ENCODE measurements at places on chromosomes 1 and 21. TPM values are rescaled to one million over a fixed set of nuclear protein-coding genes. Genes with fewer than 3 reads are reported as not detected.

KLF18 gene
- not detected for total RNA-seq

DNA sequence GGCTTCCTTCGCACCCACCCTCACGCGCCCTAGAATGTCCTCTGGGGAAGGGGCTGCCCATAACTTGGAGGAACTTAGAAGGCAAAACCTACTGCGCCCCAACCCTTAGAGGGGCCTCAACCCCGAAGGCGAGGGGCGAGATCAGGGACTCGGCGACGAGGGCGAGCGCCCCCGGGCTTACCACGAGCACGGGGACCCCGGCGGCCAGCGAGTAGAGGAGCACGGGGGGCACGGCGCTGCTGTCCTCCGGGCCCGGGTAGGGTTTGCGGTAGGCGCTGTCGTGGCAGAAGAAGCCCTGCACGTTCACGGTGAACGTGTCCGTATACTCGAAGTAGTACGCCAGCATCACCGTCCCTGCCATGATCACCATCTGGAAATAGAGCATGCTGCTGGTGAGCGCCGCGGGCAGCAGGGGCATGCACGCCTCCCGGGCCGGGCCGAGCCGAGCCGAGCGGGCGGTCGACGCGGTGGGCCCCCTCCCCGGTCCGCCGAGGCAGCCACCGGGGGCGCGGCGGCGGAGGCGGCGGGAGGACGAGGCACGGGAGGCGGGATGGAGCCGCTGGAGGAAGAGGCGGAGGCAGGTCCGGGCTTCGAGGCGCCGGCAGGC, 304 bp downstream of the PLPPR5 start:
- DNase-seq, result peak; percentile 25

DNA sequence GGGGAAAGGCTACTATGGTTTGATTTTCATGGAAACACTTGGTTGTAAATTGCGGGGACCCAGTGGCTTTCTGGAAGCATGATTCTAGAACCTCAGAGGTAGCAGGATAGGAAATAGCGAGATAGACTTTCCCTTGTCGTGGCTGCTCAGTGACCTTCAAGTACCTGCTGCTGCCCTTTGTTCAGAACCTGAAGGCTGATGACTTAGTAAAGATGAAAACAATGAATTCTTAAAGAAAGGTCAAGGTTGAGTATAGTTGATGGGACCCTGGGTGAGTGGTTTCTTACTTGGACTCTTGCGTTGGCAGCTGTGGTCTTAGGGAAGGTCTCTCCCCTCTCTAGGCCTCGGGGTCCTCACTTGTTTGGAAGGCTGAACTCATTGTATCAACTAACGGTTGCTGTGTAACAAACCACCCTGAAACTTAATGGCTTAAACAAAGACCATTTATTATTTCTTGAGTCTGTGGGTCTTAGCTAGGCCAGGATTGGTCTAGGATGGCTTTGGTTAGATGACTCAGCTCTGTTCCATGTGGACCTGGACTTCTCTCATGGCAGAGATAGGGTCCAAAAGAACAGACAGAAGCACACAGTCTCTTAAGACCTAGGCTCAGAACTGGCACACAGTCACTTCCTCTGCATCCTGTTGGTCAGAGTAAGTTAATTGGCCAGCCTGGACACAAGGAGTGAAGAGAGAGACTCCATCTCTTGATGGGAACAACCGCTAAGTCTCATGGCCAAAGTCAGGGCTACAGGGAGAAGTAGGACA, 89.2 kb upstream of the SELENON start:
- DNase-seq, result no peak

DNA sequence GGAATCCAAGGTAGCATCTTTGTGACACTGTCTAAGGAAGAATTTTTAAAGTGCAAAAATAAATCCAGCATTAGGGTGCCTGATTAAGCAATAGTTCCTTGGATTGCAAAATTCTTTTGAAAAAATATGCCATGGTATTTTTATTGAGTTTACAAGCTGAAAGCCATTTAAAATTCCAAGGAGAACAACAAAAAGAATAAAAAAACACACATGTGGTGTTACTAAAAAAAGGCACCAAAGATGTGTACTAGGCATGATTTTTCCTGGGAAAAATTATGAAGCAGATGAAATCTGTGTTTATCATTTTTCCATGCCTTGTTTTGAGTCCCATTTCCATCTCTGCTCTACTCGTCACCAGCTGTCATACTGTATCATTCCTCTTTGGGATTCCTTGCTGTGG, 157.0 kb upstream of the ZNHIT6 start:
- DNase-seq, result no peak

DNA sequence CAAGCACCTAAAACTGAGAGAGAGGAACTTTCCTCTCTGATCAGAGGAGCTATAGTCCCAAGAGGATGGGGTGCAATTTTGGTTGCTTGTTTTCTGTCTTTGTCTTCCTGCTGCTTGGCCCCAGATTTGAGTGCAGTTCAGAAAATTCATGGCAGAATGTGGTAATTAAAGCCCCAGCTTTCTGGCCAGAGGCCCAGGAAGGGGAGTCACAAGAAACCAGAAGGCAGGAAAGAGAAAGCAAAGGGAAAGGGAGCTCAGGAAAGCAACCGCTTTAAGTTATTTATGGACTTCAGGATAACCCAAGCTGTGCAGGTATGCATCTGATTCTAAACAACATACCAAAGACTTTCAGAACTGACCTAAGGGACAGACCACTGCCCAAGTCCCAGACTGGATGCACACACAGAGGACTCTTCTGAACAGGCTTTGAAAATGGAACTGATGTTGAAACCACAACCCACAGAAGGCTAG, 88.8 kb downstream of the ST3GAL3 start:
- no peak for DNase-seq

Data from cardiac muscle cell (in vitro differentiated cells and primary cell).